Fibroblast of the aortic adventitia (primary cell): ENCODE measurements at places on chromosomes 4 and X. TPM values are rescaled to one million over a fixed set of nuclear protein-coding genes. Genes with fewer than 3 reads are reported as not detected.

SPANXB1 gene
- total RNA-seq = not detected in 2 replicates

NDST3 gene
- total RNA-seq = not detected in 2 replicates

CDKL5 gene
- total RNA-seq = 3.7 and 4.8 TPM in 2 replicates

DLG3 gene
- 15.0 and 15.4 TPM in 2 replicates for total RNA-seq

CLIC2 gene
- total RNA-seq = 12.6 and 104 TPM in 2 replicates

RGN gene
- total RNA-seq = 2.4 and 7.0 TPM in 2 replicates

DNAAF6 gene
- total RNA-seq = not detected in 2 replicates

ZRSR2 gene
- total RNA-seq = 3.4 and 6.0 TPM in 2 replicates

RAI2 gene
- total RNA-seq = 0.33 and 4.0 TPM in 2 replicates

PHOX2B gene
- not detected in 2 replicates for total RNA-seq

GDPD2 gene
- not detected in 2 replicates for total RNA-seq

MGAT4D gene
- not detected in 2 replicates for total RNA-seq

FMR1NB gene
- total RNA-seq = not detected in 2 replicates

CFP gene
- 0.18 TPM in 1 of 2 replicates, not detected in the other for total RNA-seq
